ENCODE measurements at places on chromosomes 1 and 21. TPM values are rescaled to one million over a fixed set of nuclear protein-coding genes. Genes with fewer than 3 reads are reported as not detected.

Gene TSPEAR
- not detected for total RNA-seq

Gene PRRX1
- 3.0 TPM for total RNA-seq

Gene DCDC2B
- total RNA-seq: not detected

DNA sequence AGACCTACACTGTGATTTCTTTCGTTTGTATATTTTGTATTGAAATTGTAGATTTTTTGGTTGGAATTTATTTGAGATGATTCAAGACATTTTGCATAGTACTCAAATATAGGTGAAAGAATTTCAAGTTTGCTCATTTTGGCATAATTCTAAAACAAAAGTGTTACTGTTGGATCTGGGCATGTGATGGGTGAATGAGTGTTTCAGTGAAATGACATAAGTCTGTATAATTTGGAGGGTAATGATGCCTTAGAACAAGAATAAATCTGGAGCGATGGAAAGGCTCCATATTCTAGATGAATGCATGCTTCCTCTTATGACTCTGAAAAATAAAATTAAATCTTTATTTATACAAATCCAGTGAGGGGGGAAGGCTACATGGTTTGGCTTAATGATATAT, 41.0 kb downstream of the NFIA start:
- H3K4me1 ChIP-seq: peaks cover 6% of the 10 kb centered on the region
- H3K36me3 ChIP-seq: no peaks in the 10 kb centered on the region
- no peak overlapping the region for H3K27ac ChIP-seq
- no peaks in the 10 kb centered on the region for H3K27me3 ChIP-seq
- no peak overlapping the region for H3K4me3 ChIP-seq
- no peak for DNase-seq

DNA sequence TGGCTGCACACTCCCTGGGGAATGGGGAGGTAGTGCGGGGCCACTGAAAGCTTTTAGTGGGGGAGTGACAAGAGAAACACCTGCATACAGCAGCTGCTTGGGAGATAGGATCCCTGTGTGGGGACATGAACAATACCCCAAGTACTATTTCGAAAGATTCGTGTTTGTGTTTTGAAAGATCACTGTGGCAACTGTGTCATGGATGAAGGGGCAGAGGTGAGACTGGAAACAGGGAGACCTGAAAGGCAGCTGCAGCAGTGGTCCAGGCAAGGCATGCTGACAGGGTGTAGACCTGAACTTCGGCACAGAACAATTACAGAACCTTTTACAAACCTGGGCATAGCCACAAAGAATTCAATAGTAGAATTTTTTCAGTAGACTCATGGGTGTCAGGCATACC, 32.9 kb downstream of the TENT5C start:
- no peak overlapping the region for H3K4me3 ChIP-seq
- no peak for DNase-seq
- H3K4me1 ChIP-seq: peaks cover 18% of the 10 kb centered on the region
- H3K27me3 ChIP-seq: no peaks in the 10 kb centered on the region

- H3K36me3 ChIP-seq: no peaks in the 10 kb centered on the region
- H3K27ac ChIP-seq: no peak overlapping the region
- no peak for DNase-seq
- H3K4me3 ChIP-seq: no peak overlapping the region
- H3K4me1 ChIP-seq: no peaks in the 10 kb centered on the region
These were observed 15.8 kb upstream of the BACE2 start for GRCh38 chr21:41152147-41152546.

- peaks cover 9% of the 10 kb centered on the region for H3K4me1 ChIP-seq
- no peak overlapping the region for H3K4me3 ChIP-seq
- H3K27ac ChIP-seq: no peak overlapping the region
- no peaks in the 10 kb centered on the region for H3K36me3 ChIP-seq
These were observed 4.8 kb upstream of the PCNX2 start for GRCh38 chr1:233300326-233300725.

- DNase-seq: peak; percentile 40
- H3K4me3 ChIP-seq: no peak overlapping the region
- H3K27ac ChIP-seq: no peak overlapping the region
- no peaks in the 10 kb centered on the region for H3K4me1 ChIP-seq
These were observed 99.7 kb downstream of the RIPK4 start for GRCh38 chr21:41667136-41667535.

- no peak overlapping the region for H3K4me3 ChIP-seq
- peak; percentile 85 for DNase-seq
- no peaks in the 10 kb centered on the region for H3K36me3 ChIP-seq
- H3K27me3 ChIP-seq: no peaks in the 10 kb centered on the region
- peaks cover 59% of the 10 kb centered on the region for H3K4me1 ChIP-seq
- H3K27ac ChIP-seq: peak overlapping the region; percentile 80
These were observed 18.7 kb upstream of the SLAMF1 start for GRCh38 chr1:160665330-160666078.

GRCh38 chr1:163436140-163436812, 114.5 kb downstream of the NUF2 start:
- H3K36me3 ChIP-seq: no peaks in the 10 kb centered on the region
- no peaks in the 10 kb centered on the region for H3K27me3 ChIP-seq
- DNase-seq: no peak
- H3K4me3 ChIP-seq: no peak overlapping the region
- H3K27ac ChIP-seq: no peak overlapping the region
- no peaks in the 10 kb centered on the region for H3K4me1 ChIP-seq

GRCh38 chr1:8473121-8473875, 155.4 kb downstream of the SLC45A1 start:
- DNase-seq: no peak
- peaks cover 25% of the 10 kb centered on the region for H3K4me1 ChIP-seq
- H3K27ac ChIP-seq: no peak overlapping the region
- H3K4me3 ChIP-seq: no peak overlapping the region
- H3K36me3 ChIP-seq: no peaks in the 10 kb centered on the region

GRCh38 chr21:46550116-46550941, 54.6 kb downstream of the S100B start:
- H3K4me3 ChIP-seq: no peak overlapping the region
- H3K27me3 ChIP-seq: no peaks in the 10 kb centered on the region
- peak overlapping the region; percentile 57 for H3K27ac ChIP-seq
- H3K4me1 ChIP-seq: no peaks in the 10 kb centered on the region

DNA sequence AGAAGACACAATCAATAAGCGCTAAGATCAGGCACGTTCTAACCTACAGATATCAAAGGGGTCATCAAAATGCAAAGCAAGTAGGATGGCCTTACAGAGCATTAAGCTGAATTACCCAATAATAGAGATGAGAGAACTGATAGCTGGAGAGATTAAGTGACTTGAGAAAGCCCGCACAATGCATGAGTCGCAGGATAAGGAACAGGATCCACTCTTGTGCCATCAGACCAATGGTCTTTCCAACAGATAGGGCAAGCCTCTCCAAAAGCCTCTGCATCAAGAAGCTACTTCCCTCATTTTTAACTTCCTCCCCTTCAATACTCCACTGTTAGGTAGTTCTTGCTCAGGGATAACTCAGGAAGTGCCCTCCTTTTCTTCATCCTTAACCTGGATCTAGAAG, 2.6 kb downstream of the CHML start:
- H3K4me1 ChIP-seq: peaks cover 40% of the 10 kb centered on the region
- H3K4me3 ChIP-seq: no peak overlapping the region

DNA sequence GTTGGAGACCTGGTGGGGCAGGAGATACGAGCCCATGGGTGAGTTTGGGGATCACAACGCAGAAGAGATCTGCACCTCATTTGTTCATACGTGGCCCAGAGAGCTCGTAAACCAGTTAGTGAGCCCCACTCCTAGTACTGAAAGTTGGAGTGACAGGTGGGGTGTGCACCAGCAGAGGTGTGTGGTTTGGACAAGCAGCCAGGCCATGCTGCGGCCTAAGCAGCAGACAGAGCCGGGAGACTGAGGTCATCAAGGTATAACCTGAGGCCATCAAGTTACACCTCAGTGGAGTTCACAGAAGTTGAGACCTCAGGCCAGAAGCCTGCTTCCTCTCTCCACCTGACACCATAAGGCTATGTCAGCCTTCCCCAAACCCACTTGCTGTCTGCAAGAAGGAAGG, 27.6 kb downstream of the KCNJ6 start:
- H3K36me3 ChIP-seq: no peaks in the 10 kb centered on the region
- no peak overlapping the region for H3K27ac ChIP-seq
- no peak overlapping the region for H3K4me3 ChIP-seq
- H3K4me1 ChIP-seq: no peaks in the 10 kb centered on the region

DNA sequence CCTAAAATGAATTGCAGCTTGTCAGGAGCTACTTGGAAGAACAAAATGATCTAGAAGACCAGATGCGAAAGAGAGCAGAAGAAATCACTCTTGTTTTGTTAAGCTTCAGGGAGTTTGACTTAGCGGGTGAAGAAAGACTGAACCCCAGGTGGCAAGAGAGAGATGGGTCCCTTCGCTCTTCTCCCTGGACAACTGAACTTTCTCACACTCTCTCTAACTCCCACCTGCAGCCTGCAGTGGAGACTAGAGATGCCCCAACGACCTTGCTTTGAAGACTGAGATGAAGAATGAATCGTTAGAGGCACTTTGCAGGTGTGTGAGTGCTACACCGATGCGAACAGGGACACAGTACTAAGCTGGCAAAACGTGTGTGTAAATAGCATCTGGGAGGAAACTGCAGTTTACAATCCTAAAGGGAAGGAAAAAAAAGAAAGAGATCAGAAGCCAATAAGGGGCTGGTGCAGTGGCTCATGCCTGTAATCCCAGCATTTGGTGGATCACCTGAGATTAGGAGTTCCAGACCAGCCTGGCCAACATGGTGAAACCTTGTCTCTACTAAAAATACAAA, 64.5 kb upstream of the LYST start:
- DNase-seq: no peak
- H3K27me3 ChIP-seq: no peaks in the 10 kb centered on the region
- H3K4me3 ChIP-seq: no peak overlapping the region
- peaks cover 14% of the 10 kb centered on the region for H3K4me1 ChIP-seq

- peaks cover 46% of the 10 kb centered on the region for H3K4me1 ChIP-seq
- H3K4me3 ChIP-seq: no peak overlapping the region
- peak; percentile 79 for DNase-seq
- peak overlapping the region; percentile 65 for H3K27ac ChIP-seq
- H3K27me3 ChIP-seq: no peaks in the 10 kb centered on the region
These were observed 37.3 kb upstream of the HMGN1 start for GRCh38 chr21:39386194-39386593.

DNA sequence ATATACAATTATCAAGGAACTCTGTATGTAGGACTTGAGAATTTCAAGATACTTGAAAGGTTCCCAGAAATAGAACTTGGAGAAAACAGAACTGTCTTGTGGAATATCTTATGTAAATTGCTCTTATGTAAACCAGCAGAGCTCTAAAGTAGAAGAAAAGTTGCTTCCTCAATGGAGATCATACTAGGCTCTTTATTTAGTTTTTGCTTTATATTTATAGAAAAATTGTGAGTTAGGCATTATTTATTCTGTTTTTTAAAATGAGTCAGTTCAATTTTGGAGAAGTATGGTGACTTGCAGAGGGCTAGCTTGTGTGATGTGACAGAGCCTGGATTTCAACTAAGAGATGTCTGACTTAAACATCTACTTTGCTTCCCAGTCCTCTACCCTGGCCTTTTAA, 40.4 kb downstream of the ATP6V1G3 start:
- no peak overlapping the region for H3K27ac ChIP-seq
- H3K27me3 ChIP-seq: no peaks in the 10 kb centered on the region
- H3K4me1 ChIP-seq: no peaks in the 10 kb centered on the region
- no peaks in the 10 kb centered on the region for H3K36me3 ChIP-seq
- no peak for DNase-seq

- DNase-seq: no peak
- no peak overlapping the region for H3K4me3 ChIP-seq
- H3K27ac ChIP-seq: peak overlapping the region; percentile 28
- H3K4me1 ChIP-seq: peaks cover 72% of the 10 kb centered on the region
- H3K36me3 ChIP-seq: no peaks in the 10 kb centered on the region
- no peaks in the 10 kb centered on the region for H3K27me3 ChIP-seq
These were observed 90.9 kb downstream of the LRRC8C start for GRCh38 chr1:89723863-89724262.

DNA sequence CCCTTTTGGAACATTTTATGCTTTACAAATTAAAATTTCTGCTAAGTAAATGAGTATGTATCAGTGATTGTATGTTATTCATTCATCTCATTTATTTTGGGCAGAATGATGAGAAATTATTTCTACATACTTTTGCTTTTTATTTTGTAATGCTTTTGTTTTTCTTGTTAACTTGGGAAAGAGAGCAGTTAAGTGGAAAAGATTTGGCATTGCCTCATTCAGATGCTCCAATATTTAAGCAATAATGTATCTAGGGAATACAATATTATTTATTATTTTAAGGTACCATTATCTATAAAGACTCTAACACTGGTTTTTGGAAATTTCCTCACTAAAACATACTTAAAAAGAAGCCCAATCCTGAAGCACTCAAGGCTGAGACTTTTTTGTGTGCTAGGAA, 431.8 kb downstream of the NEGR1 start:
- no peak overlapping the region for H3K4me3 ChIP-seq
- H3K4me1 ChIP-seq: no peaks in the 10 kb centered on the region
- no peaks in the 10 kb centered on the region for H3K27me3 ChIP-seq
- H3K36me3 ChIP-seq: no peaks in the 10 kb centered on the region

- no peak overlapping the region for H3K27ac ChIP-seq
- no peaks in the 10 kb centered on the region for H3K27me3 ChIP-seq
- peak overlapping the region; percentile 64 for H3K4me3 ChIP-seq
- no peaks in the 10 kb centered on the region for H3K36me3 ChIP-seq
- no peak for DNase-seq
These were observed 758 bp downstream of the DEPDC1 start for GRCh38 chr1:68495968-68496679.

DNA sequence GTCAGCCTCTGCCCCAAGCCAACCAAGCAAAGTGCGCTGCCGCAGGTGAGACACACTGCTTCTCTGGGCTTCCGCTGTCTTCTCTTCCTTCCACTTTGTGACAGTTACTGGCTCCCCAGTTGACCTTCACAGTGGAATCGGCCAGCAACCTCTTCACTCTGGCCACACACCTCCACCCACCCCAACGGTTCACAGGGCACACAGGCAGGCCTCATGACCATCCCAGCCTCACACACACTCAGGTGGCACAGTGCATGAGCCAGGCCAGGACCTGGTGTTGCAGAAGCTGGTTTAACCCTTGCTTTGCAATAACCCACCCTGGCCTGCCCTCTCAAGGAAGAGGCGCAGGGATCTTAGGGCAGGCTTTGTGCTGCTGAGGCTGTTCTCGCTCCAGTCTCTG, 69.2 kb downstream of the SSBP3 start:
- H3K36me3 ChIP-seq: no peaks in the 10 kb centered on the region
- no peaks in the 10 kb centered on the region for H3K27me3 ChIP-seq
- peak overlapping the region; percentile 87 for H3K27ac ChIP-seq

DNA sequence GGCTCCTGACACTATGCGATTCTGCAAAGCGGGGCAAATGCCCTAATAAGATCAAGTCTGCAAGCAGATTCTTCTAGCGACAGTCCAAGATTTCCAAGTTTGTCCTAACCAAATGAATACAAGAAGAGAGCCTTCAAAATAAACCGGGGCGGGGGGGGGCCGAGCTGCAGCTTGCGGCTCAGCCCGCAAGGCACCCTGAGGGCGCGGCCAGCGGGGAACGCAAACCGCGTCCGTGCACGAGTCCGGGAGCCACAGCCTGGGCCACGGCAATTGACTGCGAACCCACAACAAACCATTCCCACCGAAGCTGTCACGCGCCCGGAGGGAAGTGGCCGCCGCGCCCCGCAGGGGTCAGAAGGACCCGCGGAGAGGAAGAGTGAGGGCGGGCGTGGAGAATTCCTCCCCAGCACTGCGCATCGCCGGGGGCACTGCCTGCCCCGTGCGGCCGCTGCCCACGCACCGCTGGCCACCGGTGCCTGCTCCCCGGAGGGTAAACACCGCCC, 687 bp downstream of the TGFBR3 start:
- peak; percentile 87 for DNase-seq
- peaks cover 10% of the 10 kb centered on the region for H3K4me1 ChIP-seq
- H3K4me3 ChIP-seq: peak overlapping the region; percentile 76
- H3K36me3 ChIP-seq: no peaks in the 10 kb centered on the region
